Activated CD4-positive, CD25-positive, alpha-beta regulatory T cell (primary cell): ENCODE measurements at places on chromosomes 1 and 21.
A peak's percentile ranks its signal among the peaks of the same experiment; 100 is the strongest.

GRCh38 chr1:221829327-221830015, 87.6 kb upstream of the DUSP10 start:
- DNase-seq: no peak

DNA sequence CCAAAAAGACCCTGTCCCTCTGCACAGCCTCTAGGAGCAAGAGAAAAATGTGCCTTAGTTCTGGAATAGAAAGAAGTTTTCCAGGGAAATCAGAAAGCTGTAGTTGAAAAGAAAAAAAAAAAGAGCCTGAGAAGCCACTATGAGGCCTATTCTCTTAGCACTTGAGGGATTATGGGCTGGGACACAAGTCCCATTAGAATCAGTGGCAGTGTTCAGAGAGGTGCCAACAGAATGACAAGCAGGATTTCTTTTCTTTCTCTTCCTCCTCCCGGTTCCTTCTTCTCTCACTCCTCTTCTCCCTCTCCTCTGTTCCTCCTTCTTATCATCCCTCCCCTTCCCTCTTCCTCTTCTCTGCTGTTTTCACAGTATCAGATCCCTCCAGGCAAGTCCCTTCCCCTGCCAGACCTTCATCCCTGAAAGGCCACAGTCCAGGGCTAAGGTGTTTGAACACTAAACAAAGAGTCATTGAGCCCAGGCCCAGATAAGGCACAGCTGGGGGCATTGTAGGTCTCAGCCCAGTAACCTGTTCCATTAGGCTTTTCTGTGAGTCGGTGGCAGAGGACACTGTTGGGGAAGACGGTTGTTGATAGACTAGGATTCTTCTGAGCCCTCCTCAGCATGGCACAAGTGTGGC, 64.7 kb upstream of the LPGAT1 start:
- DNase-seq: no peak

DNA sequence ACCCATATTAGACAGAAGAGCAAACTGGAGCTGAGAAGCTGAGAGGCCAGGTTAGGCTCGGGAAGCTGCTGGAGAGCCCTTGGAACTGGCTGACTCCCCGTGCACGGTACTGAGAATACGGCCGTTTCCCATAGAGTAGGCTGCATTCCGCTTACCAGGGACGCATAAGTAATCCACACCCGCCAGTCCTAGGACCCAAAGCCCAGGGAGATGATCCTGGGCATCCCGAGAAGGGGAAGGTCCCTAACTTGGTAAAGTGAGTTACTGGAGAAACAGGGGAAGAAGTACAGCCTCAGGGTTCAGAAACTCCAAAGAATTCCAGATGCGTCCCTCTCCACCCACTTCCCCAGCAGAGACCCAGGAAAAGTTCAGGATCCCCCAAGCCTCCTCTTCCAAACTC, 1.3 kb downstream of the LRRC38 start:
- no peak for DNase-seq

DNA sequence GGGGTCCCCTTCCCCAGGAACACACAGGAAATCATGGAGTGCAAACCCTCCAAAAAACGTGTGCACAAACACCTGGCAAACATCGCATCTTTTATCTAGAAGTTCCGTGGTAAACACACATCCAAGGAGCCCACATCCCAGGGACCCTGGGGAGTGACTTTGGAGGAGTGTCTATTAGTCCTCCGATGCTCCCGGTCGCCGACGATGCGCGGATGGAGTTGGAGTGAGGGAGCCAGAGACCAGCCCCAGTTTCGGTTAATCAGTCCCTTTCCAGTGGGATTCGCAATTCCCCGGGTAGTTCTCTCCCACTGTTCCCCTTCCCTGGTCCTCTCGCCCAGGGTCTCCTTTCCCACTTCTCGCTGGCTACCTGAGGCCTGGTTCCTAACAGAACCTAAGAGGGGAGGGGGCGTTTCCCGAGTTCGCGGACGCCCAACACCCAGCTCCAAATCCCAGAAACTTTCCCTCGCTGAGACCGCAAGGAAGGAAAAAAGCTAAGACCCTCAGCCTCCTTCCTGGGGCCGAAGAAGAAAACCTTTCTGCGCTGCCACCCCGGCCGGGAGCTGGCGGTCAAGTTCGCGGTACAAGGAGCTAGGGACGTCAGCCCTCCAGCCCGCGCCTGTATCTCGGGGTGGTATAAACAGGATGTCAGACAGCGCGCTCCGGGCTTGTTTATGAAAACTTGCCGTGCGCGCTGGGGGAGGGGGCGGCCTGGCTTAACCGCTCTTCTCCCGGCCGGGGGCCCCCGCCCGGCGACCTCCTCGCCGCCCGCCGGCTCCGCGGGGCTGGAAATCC, 787 bp downstream of the JAK1 start:
- DNase-seq: peak; percentile 59
